ENCODE measurements at places on chromosomes 4 and X. TPM values are rescaled to one million over a fixed set of nuclear protein-coding genes. Genes with fewer than 3 reads are reported as not detected.

GRCh38 chrX:3428792-3429191 is 82.3 kb upstream of the MXRA5 start:
- H3K4me1 ChIP-seq, result no peaks in the 10 kb centered on the region
- no peak overlapping the region for H3K27ac ChIP-seq
- H3K27me3 ChIP-seq, result no peaks in the 10 kb centered on the region
- H3K4me3 ChIP-seq, result no peak overlapping the region
- H3K36me3 ChIP-seq, result no peaks in the 10 kb centered on the region
- peak; percentile 68 for DNase-seq

DNA sequence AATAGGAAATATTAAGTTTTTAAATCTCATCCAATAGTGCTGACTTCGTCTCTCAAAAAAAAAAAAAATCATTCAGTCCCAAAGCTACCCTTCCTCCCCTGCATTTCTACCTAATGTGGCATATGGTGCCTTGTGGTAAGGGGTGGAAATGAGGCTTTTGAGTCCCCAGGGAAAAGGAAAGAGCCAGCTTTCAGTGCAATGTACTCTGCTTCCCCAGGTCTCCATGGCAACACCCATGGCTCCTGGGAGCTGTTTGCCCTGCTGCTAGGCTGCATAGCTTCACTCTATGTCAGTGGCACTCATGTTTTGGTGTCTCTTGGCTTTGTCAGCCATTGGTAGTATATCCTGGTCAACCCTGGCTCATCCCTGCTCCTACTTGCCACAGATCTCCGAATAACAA is 175.9 kb downstream of the SLC39A8 start:
- no peak overlapping the region for H3K27ac ChIP-seq
- no peaks in the 10 kb centered on the region for H3K27me3 ChIP-seq
- H3K4me3 ChIP-seq, result no peak overlapping the region
- DNase-seq, result no peak
- H3K36me3 ChIP-seq, result no peaks in the 10 kb centered on the region

DNA sequence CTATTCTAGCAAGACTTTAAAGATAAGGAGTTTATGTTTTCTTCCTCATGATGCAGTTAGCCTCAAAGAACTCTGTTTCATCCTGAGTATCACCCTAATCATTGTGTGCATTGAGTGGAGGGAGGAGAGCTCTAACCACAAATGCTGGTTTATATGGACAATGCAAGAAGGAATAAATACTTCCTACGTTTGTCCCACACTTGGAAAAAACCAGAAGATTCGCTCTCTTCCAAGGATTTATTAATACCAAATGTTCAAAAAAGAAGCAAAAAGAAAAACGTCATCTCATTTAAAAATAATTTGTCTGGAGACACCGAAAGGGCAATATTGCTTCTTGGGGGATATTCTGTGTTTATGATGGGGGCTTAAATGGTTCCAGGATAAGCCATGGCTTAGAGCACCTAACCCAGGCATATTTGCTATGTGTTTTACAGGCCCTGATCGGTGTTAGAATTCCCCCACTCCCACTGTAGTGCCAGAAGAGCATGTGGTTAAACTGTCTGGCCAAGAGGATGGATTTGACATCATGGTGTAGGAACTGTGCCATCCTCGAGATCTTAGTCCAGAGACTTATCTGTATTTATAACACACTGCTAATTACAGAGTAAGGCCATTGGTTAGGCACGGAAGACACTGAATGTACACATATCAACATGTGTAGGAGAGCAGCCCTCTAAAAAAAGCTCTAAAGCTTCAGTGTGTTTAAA is 227.2 kb downstream of the ANK2 start:
- H3K27me3 ChIP-seq, result no peaks in the 10 kb centered on the region
- no peaks in the 10 kb centered on the region for H3K4me1 ChIP-seq
- H3K4me3 ChIP-seq, result no peak overlapping the region

GRCh38 chr4:25043548-25043947 is 12.8 kb upstream of the LGI2 start:
- DNase-seq, result no peak
- H3K27me3 ChIP-seq, result peaks cover 54% of the 10 kb centered on the region
- no peaks in the 10 kb centered on the region for H3K36me3 ChIP-seq
- no peak overlapping the region for H3K4me3 ChIP-seq

Gene S100P
- not detected for total RNA-seq

GRCh38 chr4:141899541-141899940 is 263.2 kb downstream of the IL15 start:
- DNase-seq, result no peak
- no peaks in the 10 kb centered on the region for H3K36me3 ChIP-seq
- H3K4me3 ChIP-seq, result no peak overlapping the region

GRCh38 chrX:70032792-70033191 is 16.9 kb downstream of the AWAT2 start:
- no peaks in the 10 kb centered on the region for H3K4me1 ChIP-seq
- no peak overlapping the region for H3K27ac ChIP-seq
- DNase-seq, result no peak
- no peaks in the 10 kb centered on the region for H3K27me3 ChIP-seq
- no peak overlapping the region for H3K4me3 ChIP-seq

Gene FAM9C
- not detected for total RNA-seq
